Activated CD8-positive, alpha-beta memory T cell treated with anti-CD3 and anti-CD28 coated beads, Interleukin-2, amount 50 U/mL, for 4 hours (primary cell): ENCODE measurements at places on chromosomes 1 and 21.

DNA sequence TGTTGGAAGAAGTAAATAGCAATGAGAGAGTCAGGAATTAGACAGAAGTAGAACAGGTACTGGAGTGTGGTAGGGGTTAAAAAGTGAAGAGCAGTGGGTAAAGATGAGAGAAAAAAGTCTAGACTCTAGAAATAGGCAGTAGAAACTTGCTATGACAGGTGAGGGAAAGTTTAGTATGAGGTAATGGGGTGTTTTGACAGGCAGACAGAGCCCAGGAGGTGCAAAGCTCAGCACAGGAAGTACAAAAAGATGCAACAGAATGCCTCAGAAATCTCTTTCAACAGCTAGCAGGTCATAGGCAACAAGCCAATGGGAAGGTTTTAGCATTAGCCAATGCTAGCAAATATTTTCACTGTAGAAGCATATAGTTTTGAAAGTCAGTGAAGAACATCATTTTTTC lies 319.1 kb upstream of the SGIP1 start:
- DNase-seq = no peak

- no peak for DNase-seq
Measured at GRCh38 chr1:164602101-164602422, 43.1 kb downstream of the PBX1 start.

DNA sequence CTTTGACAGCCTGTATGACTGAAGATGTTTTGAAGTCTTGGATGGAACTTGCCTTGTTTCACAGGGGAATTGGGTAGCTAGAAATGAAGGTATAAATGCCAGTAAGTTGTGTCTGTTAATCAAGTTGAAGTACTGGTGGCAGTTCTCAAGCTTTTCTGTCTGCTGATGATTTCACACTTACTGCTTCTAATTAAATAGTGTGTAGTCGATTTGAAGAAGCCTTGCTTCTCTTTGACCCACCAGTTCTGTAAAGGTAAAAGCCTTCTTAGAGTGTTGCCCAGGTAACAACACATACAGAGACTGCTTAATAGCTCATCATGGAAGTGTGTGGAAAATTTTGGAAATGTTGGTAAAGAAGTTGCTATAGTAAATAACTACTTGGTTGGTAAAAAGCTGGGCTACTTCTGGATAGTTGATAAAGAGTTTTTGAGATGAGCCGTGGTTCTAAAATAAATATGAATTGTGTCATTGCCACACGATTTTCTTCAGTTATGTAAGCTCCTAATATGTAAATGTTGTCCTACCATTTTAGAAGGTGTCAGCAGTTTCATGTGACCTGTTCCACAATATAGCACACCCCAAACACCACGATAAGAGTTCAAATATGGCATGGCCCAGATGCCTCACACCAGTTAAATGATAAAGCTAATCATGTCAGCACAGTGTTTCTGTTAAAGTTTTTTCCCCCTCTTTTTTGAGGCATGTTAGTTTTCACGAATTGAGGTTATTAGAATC lies 7.4 kb downstream of the RABGAP1L start:
- no peak for DNase-seq

- DNase-seq = no peak
Measured at GRCh38 chr1:196381544-196381943, 226.7 kb downstream of the KCNT2 start.

GRCh38 chr1:204180133-204180532 lies 14.0 kb upstream of the REN start:
- DNase-seq = no peak

DNA sequence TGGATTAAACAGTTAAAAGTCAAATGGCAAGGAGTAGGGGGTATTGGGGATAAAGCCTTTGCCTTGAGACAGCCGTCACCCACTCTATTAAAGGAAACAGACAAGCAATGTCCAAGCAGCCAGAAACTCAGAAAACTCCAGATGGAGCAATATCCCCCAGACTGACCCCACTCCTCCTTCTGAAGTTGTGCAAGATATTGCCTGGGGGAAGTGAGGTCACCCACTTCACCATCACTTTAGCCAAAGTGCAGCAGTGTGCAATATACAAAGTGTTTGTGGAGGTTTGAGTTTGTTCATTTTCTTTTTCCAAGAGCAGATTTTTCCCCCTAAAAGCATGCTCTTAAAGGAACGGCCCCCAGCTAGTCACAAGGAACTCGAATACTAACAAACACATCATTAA lies 125.1 kb downstream of the ETS2 start:
- DNase-seq = no peak

- no peak for DNase-seq
Measured at GRCh38 chr1:1136547-1137230, 20.8 kb upstream of the C1orf159 start.

DNA sequence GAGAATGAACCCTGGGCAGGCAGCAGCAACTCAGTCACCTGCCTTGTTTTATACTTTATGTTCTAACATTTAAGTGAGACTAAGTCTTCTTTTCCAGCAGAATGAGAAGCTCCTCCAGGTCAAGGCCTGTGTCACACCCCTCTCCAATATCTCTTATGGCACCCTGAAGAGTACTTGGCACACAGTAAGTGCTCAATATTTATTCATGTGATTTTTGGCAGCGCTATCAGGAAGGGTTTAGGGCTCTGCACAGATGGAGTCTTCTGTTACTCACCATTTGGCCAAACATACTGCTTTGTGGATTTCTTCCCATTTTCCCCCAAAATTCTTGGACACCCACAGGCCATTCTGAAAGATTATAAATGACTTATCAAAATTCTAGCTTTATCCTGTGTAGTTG lies 43.8 kb upstream of the MYBPHL start:
- DNase-seq = no peak

DNA sequence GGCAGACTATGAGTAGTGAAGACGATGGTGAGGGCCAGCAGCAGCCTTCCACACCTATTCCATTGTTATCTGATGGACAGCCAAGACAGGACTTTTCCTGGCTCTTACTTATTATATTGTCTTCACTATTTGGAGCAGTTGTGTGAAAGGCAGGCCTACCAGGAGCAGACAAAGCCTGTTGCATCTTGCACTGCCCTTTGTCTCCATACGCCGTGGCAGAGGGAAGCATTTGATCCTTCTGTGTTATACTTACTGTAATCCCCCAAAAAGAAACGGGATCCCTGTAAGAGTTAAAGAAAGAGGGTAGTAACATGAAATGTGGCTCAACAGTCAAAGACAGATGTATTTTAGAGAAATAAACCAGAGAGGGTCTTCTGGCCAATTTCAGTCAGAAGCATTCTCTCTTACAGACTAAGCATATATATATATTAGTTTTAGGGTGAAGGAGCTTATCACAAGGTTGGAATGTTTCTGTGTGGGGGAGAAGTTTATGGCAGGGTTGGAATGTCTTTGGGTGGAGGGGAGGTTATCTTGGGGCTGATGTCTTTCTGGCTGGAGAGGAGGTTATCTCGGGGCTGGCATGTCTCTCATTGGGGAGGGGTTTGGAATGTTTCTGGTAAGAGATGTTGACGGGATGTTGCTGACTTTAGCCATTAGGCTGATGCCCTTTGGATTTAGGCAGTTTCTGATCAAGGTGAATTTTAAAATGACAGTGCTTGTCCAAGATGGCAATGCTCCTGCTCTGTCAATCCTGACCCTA lies 23.4 kb upstream of the HSD3B1 start:
- DNase-seq = no peak

GRCh38 chr1:97137862-97138514 lies 416.4 kb downstream of the PTBP2 start:
- DNase-seq = no peak

GRCh38 chr1:109926662-109927300 lies 16.1 kb downstream of the CSF1 start:
- DNase-seq = no peak

DNA sequence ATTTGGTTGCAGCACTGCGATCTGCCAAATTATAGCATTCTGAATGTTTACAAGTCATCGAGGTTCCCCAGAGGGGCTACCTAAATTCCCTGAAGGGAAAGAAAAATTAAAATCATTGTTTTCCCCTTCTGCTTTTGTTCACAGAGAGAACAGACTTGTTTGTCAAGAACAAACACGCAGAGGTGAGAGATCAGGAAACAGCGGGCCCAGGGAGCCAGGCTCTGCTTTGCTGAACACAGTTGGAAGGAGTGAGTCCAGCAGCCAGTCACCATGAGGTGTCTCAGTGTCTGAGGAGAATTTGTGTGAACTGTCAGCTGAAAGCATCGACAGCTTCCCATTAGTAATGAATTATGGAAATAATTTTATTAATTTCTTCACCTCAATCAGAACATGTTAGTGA lies 52.5 kb downstream of the RWDD3 start:
- DNase-seq = no peak

DNA sequence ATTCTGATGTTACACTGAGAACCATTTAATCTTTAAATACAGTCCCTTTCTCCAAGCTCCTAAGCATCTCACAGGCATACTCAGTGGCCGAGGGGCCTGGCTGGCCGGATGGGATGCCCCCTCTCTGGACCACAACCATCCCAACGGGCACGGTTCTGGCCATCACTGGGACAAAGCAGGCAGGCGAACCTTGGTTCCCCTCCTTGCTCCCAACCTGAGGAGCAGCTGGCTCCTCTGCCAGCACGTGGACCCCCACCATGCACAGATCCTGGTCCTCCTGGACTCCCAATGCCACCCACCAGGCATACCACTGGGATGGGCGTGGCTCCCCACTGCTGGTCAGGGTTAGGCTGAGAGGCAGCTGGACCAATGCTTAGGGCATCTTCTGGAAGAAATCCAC lies 19.8 kb upstream of the PRDM16 start:
- no peak for DNase-seq

GRCh38 chr1:244851546-244852231 lies 12.7 kb downstream of the HNRNPU start:
- no peak for DNase-seq

DNA sequence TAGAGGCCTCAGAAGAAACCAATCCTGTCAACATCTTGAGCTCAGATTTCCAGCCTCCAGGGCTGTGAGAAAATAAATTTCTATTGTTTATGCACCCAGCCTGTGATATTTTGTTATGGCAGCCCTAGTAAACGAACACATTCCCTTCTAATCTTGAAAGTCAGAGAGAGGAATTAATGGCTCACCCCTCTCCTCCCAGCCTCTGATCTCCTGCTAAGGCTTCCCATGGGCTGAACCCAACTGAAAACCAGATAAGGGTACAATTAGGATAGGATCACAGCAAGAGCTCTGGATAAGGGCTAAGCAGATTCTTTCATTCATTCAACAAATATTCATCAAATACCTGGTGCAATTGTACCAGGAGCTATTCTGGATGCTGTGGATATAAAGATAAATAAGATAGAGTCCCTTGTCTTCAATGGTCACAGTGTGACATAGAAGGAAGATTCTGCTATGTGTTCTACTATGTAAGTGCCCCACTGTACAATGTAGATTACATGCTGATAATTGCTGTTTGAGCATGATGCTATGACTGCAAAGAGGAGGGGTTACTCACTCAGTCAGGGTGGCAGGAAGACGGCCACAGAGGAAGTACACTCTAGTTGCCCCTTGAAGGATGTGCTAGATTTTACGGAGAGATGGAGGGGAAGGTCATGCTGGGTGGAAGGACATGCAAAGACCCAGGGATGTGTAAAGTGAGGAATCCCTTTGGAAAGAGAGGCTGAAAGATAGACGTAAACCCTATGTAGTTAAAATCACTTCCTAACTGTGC lies 203.3 kb upstream of the JUN start:
- no peak for DNase-seq

DNA sequence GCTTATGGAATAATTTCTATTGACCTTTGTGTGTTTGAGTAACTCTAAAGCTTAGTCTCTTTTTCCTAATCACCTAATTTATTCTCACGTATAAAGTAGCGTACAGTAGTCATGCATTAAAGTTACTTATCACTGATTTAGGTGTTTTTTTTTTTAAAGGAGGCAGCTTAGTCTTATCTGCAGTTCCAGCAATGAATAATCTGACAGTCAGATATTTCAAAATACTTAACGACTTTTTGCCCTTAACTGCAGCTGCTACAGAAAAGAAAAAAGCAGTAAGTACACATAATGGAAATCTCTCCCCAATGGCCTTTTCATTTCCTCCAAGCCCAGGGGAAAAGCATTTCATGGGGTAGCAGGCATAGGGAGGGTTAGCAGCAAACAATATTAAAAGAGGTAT lies 54.6 kb downstream of the SLC35F3 start:
- DNase-seq = no peak

DNA sequence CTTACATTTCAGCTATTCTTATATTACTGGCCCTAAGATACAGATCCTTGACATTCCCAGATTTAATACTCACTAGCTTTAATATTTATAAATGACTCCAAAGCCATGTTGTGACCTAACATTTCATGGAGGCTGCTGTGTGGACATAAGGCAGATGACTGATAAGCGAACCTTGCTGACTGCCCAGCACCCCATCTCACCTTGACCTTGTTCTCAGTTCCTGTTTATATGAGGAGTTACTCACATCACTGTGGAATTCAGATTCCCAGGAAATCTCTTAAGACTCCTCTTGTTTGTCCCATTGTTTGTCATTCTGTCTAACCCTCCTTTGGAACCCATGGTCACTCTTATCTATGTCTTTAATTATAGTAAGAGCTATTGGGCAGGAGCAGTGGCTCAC lies 21.9 kb downstream of the RAB3B start:
- DNase-seq = no peak

DNA sequence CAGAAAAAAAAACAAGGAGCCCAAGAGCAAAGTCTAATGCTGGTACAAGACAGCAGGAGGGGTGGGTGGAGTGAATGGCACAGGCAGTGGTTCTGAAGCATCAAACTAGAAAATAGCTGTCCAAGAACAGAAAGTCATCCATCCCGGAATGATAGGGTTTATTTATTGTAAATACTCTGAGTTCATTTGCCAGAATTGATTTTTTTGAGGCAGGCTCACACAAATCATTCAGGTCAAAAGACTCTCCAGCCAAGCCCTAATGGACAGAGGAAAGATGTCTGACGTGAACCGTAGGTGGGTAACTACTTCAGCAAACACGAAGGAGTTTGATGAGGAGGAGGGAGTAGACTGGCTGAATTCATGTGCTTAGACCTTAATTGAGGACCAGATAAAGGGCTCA lies 13.8 kb upstream of the DISP1 start:
- no peak for DNase-seq

GRCh38 chr1:60169206-60169605 lies 95.6 kb upstream of the C1orf87 start:
- no peak for DNase-seq

GRCh38 chr1:109185990-109186732 lies 27.6 kb upstream of the SARS1 start:
- DNase-seq = no peak

DNA sequence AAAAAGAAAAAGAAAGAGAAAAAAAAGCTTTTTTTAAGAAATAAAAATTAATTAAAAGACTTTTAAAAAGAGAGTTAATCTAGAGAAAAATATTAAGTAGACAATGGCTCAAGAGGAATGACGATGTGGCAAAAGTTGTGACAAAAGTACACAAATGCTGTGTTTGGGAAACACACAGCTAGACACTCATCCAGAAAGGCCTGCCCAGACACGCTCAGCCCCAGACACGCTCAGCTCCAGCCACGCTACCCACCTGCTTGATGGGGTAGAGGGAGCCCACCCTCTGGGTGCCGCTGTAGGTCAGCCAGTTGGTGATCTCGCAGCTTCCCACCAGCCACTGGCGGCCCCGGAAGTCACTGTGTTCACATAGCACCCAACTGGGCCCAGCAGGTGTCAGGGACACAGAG lies 10.2 kb downstream of the CD52 start:
- DNase-seq = no peak
